Kidney glomerular epithelial cell (primary cell): ENCODE measurements at places on chromosomes 2 and 18.

DNA sequence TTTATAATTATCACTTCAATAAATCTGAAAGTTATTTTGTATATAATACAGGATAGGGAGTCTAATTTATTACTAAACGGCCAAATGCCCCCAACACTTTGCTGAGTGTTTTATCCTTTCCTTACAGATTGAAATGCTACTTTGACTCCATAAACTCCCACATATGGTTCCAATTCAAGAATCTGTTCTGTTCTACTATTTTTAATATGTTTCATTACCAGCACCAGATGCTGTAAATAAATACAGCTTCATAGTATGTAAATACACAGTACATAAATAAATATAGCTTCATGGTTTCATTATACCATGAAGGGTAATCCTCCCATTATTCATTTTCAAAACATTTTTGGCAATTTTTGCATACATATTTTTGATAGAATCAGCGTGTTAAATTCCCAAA is 34.0 kb upstream of the MREG start:
- DNase-seq: no peak

- DNase-seq: no peak
These were observed 86.4 kb upstream of the RBBP8 start for GRCh38 chr18:22846697-22847096.

GRCh38 chr2:4780679-4781078 is 911.5 kb upstream of the SOX11 start:
- DNase-seq: no peak

DNA sequence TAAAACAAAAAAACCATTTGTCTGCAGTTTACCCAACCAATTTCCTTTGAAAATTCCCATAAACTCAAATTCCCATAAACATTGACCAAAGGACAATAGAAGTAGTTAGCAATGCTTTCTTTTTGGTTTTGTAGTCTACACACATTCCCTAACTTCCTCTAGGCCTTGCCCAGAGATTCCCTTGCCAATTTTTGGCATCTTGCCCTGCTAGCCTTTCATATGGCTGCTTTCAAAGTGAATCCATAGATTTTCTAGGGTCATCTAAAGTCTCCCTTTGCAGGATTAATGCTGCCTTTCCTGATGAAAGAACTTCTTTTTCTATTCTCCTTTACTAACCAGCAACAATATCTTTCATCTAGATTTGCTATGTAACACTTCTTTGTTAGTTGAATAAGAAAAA is 33.4 kb downstream of the THSD7B start:
- DNase-seq: no peak

- DNase-seq: peak; percentile 39
These were observed 46.7 kb upstream of the LRRTM1 start for GRCh38 chr2:80351231-80351630.

- DNase-seq: peak; percentile 83
These were observed 17.5 kb upstream of the DPP4 start for GRCh38 chr2:162091325-162092007.

DNA sequence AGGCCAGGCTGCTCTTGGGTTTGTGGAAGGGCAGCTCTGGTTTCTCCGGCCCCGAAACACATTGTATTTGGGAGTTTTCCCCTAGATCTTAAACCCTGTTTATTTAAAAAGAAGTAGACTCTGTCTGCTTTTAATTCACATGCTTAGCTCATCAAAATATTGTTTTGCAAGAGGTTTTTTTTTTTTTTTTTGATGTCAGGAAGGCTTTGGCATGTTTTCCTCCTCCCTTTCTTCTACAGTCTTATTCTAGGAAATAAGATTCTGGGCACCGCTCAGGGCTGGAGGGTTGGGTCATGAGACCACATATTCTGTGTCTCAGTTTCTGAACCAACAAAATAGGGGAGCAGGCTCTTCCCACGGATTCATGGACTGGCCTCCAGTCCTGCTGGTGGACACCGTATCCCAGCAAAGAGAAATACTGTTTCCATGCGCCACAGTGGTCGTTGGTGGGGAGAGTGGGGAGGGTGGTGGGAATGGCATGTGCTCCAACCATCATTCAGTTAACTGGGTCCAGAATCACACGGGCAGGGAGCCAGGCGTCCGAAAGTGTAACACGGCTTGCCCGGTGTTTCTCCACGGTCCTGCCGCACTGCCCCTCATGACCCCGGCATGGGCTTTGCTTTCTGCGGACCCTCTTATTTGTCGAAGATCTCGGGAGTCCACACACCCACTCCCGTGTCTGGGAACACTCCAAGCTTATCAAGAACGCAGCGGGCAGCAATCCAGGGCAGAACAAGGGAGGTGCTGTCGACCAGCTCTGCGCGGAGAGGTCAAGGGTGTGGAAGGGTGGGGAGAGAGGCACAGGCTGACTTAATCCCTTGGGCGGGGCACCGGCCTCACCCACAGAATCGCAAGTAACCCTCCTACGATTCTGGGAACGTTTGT is 176.7 kb downstream of the GLI2 start:
- DNase-seq: peak; percentile 11

DNA sequence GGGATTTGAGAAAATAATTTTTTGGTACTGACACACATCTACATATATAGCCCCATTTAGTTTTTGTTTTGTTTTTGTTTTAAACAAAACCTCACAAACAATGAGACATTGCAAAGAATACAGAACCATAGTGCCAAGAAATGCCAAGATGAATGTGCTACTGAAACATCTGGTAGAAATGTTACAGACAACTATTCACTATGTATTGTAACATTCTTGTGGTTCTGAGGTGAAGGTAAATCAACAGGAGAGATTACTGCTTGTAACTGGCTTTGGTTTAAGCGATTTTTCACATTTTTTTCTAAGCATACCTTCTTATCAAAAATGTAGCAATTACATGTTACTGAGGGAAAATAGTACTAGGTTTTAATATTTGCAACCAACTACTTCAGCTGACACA is 281.3 kb downstream of the ZNF804A start:
- DNase-seq: peak; percentile 62

DNA sequence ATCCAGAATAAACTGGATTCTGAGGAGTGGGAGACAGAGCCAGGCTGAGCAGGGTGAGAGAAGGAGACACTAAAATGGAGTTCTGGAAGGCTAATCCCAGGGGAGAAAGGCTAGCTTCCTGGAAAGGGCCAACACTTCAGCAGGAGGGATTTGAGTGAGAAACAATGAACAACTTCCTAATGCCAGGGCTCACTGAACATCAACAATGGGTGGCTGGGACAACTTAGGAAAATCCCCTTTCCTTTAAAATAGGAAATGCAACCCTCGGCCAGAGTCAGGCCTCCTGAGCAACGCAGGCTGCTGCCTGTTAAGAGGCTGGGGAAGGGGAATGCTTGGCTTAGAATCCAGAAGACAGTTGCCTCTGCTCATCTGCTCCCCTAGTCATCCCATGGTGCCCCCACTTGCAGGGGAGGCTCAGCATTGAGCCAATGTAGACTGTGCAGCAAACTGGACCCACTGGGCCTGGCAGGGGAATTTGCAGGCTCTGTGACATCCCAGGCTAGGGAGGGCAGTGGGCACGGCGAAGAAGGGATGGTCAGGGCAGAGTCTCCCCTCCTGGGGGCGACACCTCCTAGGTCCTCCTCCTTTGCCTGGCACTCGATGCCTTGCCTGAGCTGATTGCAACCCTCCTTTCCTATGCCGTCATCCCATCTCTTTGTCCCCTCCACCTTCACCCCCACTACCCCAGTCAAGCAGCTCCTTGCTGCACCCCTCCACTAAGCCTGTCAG is 182.5 kb downstream of the TNS1 start:
- DNase-seq: peak; percentile 13

GRCh38 chr2:186130748-186131641 is 355.1 kb upstream of the ZC3H15 start:
- no peak for DNase-seq

DNA sequence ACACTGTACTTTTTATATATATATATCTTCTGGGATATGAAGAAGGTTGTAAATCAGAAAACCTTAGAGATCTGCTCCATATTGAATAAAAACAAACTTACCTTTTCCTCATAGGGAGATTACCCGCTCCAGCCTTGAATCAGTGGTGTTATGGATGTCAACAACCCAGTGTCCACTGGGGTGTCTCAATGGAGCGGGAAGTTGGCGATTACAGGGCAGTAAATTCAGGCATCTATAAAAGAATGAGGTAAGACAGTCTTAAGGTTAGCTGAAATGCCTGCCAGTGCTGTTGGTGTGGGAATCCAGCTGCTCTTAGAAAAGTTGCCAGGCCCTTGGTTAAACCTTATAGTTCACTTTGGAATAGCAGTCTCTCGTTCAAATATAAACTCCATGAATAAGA is 102.3 kb downstream of the R3HDM1 start:
- no peak for DNase-seq

GRCh38 chr2:12119841-12120240 is 373.4 kb downstream of the LPIN1 start:
- DNase-seq: no peak

DNA sequence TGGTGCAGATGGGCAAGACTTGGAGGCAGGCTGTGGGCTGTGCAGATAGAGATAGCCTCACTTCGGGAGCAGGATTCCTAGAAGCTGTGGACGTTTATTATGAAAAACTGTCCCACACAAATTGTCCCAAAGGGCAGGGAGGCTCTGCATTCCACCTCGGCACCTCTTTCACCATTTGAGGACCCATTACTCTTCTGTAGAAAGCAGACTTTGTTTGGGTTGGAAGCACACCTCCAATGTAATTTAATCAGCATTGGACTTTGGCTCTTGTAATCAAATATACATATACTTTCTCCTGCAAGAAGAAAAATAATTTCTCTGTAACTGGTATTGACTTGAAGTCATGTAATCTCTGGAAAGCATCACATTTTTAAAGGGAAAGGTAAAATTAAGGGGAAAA is 8.5 kb downstream of the ONECUT2 start:
- DNase-seq: no peak

DNA sequence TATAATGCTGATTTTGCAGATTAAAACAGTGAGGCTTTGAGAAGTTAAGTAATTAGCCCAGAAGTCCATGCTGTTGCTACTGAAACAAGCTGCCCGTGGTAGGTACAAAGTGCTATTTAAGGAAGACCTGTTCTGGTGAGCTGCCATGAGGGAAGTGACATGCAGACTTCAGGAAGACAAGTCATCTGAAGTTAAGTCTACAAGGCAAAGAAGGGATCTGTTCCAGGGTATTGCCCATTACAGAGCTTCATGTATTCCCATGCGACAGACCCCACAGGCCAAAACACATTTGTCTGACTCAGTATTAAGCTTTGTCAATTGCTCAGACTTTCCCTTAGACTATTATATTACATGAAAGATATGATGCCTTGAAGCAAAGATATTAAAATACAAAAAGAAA is 520.8 kb downstream of the FBXO15 start:
- DNase-seq: no peak

DNA sequence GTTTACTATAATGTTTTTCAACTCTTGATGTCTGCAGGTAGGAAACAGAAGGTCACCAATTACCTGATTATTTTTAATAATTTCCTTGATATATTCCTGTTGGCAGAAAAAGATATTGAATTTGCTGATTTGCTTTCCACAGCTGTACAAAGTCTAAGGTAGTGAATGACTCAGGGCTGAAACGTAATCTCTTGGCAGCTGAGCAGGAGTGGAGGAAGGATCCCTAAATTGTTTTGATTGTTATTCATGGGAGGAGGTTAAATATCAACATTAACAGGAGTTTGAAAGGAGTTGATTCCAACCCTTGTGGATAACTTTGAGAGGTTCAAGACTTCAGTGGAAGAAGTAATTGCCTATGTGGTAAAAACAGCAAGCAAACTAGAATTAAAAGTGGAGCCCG is 345.2 kb upstream of the SLC8A1 start:
- peak; percentile 48 for DNase-seq

- DNase-seq: peak; percentile 36
These were observed 77.5 kb upstream of the PROKR1 start for GRCh38 chr2:68565858-68566257.

DNA sequence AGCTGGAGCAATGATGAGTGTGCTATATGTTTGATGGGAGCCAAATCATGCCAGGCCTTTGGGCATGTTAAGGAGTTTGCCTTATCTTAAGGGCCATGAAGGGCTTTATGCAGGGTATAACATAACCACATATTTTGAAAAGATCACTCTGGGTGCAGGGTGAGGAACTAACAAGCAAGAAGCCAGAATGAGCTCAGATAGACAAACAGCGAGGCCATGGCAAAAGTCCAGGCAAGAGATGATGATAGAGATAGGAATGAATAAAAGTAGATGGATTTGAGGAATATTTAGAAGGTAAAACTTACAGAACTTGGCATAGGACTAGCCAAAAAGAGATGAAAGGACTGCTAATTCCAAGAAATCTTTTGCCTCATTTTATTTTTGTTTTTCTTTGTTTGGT is 6.7 kb downstream of the GALNT3 start:
- no peak for DNase-seq

GRCh38 chr2:187232749-187233148 is 215.3 kb downstream of the CALCRL start:
- no peak for DNase-seq

- peak; percentile 20 for DNase-seq
These were observed 546.6 kb upstream of the CDH2 start for GRCh38 chr18:28723506-28723905.

- DNase-seq: peak; percentile 55
These were observed 44.8 kb downstream of the ASAP2 start for GRCh38 chr2:9251154-9252001.

DNA sequence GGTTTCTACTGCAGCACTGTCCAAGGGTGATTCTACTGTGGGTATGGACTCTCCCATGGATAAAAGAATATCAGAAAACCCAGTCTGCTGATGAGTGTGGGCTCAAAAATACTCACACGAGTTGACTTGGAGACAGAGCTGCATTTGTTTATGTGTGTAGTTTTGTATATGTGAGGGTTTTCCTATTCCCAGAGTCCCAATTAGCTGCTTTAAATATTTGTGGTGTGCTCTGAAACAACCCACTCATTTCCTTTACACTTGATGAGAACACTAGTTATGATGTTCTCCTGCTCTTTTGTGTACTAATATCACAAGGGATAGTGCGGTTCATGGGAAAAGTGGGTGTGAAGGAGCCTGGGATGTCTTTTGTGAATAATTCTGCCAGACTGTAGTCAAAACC is 337.3 kb downstream of the PLCL1 start:
- no peak for DNase-seq

DNA sequence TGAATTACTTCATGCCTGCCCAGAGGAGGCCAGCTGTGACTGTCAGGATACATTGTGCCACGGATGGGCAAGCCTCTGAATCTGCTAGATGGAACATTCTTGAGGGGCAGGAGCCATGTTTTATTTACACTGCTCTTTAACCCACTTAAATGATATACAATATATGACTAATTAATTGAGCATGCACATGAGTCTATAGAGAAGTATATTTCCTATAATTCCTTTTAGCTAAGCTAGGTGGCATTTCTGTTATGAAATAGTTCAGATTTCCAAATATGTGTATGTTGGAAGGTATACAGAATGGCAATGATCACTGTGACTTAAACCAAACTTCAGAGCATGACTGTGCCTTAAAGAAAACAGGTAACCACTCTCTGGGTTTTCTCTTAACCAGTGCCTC is 131.7 kb downstream of the RAB3GAP1 start:
- DNase-seq: no peak
